ENCODE measurements at places on chromosomes 4 and X. TPM values are rescaled to one million over a fixed set of nuclear protein-coding genes. Genes with fewer than 3 reads are reported as not detected.

- DNase-seq = no peak
- no peaks in the 10 kb centered on the region for H3K4me1 ChIP-seq
- no peaks in the 10 kb centered on the region for H3K27me3 ChIP-seq
- H3K27ac ChIP-seq = no peak overlapping the region
These were observed 36.4 kb downstream of the ASB9 start for GRCh38 chrX:15233416-15234015.

GRCh38 chr4:181821039-181822004, 421.9 kb upstream of the TENM3 start:
- no peaks in the 10 kb centered on the region for H3K27me3 ChIP-seq
- H3K27ac ChIP-seq = no peak overlapping the region
- H3K4me1 ChIP-seq = peaks cover 4% of the 10 kb centered on the region
- no peaks in the 10 kb centered on the region for H3K36me3 ChIP-seq
- H3K4me3 ChIP-seq = peak overlapping the region; percentile 1

DCHS2 gene
- total RNA-seq = under 0.01 TPM

GPM6B gene
- 1.1 TPM for total RNA-seq

- H3K27me3 ChIP-seq = no peaks in the 10 kb centered on the region
- no peaks in the 10 kb centered on the region for H3K36me3 ChIP-seq
- no peak for DNase-seq
- H3K4me3 ChIP-seq = no peak overlapping the region
These were observed 49.3 kb downstream of the CBR4 start for GRCh38 chr4:168960716-168961115.

TCP11X1 gene
- not detected for total RNA-seq

GRCh38 chr4:183959319-183960045, 54.4 kb downstream of the STOX2 start:
- no peaks in the 10 kb centered on the region for H3K27me3 ChIP-seq
- H3K36me3 ChIP-seq = no peaks in the 10 kb centered on the region
- DNase-seq = no peak
- H3K27ac ChIP-seq = no peak overlapping the region
- no peak overlapping the region for H3K4me3 ChIP-seq

DNA sequence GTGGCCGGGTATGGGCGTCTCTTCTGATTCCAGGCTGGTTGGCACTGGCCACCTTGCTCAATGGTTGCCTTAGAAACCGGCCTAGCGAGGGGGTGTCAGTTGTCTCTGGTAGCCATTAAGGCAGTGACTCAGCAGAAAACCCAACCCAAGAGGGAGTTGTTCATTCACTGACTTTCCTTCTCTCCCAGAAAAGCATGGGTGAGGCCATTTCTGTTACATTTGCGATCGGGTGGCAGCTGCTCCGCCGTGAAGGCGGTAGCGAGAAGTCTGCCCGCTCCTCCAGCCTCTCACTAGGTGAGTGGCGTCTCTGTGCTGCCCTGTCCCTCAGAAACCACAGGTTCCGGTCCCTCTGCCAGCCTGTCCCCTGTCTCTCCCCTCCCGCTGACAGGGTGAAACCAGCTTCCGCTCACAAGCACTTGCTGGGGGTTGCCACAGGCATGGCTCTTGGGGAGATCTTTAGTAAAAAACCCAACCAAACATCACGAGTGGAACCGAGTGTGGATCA, 17.4 kb downstream of the IRAK1 start:
- peak; percentile 93 for DNase-seq
- peaks cover 10% of the 10 kb centered on the region for H3K4me1 ChIP-seq
- H3K36me3 ChIP-seq = peaks cover 1% of the 10 kb centered on the region
- no peak overlapping the region for H3K4me3 ChIP-seq

DNA sequence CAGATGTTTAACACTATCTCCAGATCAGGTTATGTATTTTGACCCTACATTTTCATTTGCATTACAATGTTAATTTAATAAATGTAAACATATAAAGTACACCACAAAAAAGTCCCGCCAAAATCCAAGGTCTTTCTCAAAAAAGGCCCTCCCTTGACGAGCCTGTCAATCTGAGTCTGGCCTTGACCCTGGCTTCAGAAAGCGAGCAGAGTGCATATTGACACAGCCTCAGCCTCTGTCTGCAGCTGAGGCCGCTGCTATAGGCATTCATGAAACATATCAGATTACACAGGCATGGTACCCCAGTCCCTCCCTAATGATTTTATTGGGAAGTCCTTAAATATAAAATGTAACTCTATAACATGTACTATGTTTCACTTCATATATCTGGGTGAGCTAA, 6.2 kb downstream of the MBNL3 start:
- no peaks in the 10 kb centered on the region for H3K4me1 ChIP-seq
- H3K27me3 ChIP-seq = no peaks in the 10 kb centered on the region
- no peak overlapping the region for H3K4me3 ChIP-seq
- no peaks in the 10 kb centered on the region for H3K36me3 ChIP-seq
- no peak overlapping the region for H3K27ac ChIP-seq

- H3K27ac ChIP-seq = no peak overlapping the region
- peaks cover 11% of the 10 kb centered on the region for H3K4me1 ChIP-seq
- H3K27me3 ChIP-seq = no peaks in the 10 kb centered on the region
- DNase-seq = no peak
- H3K4me3 ChIP-seq = no peak overlapping the region
- no peaks in the 10 kb centered on the region for H3K36me3 ChIP-seq
These were observed 40.5 kb upstream of the ARSJ start for GRCh38 chr4:114019969-114020358.

DNA sequence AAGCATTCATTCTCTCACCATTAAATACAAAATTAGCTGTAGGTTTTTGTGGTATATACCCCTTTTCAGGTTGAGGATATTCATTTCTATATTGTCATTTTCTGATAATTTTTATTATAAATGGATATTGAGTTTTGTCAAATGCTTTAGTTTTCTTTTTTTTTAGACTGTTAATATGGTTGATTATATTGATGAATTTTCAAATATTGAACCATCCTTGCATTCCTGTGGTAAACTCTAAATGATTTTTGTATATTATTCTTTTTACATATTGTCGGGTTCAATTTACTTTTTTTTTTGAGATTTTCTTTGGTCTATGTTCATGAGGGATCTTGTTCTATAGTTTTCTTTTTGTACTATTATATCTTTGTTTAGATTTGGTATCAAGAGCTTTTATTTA, 165.1 kb downstream of the GPAT3 start:
- no peaks in the 10 kb centered on the region for H3K4me1 ChIP-seq
- DNase-seq = no peak
- H3K4me3 ChIP-seq = no peak overlapping the region

RGN gene
- 4.4 TPM for total RNA-seq

DNA sequence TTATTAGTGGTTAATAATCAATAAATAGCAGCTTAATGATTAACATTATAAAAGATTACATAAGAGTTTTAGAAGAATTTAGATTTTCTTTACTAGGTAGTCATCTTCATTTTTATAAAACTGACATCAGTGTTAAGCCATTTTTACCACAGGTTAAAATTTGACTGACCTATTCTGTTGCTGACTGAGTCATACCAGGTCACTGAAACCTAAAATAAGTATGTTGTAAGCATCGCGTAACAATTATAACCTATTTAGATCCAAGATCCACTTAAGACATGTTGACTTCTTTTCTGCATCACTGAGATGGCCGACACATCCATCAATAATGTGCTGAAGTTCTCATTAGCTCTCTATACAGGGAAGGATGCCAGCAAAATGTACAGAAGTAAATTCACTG, 36.7 kb downstream of the ARX start:
- no peak overlapping the region for H3K27ac ChIP-seq
- no peak for DNase-seq
- H3K27me3 ChIP-seq = no peaks in the 10 kb centered on the region
- H3K4me3 ChIP-seq = no peak overlapping the region
- H3K36me3 ChIP-seq = no peaks in the 10 kb centered on the region

All from osteoblast (primary cell).